ENCODE measurements at places on chromosomes 1 and 21. TPM values are rescaled to one million over a fixed set of nuclear protein-coding genes. Genes with fewer than 3 reads are reported as not detected.

- no peak for DNase-seq
Measured at GRCh38 chr1:209831615-209832014, 3.8 kb downstream of the UTP25 start.

DNA sequence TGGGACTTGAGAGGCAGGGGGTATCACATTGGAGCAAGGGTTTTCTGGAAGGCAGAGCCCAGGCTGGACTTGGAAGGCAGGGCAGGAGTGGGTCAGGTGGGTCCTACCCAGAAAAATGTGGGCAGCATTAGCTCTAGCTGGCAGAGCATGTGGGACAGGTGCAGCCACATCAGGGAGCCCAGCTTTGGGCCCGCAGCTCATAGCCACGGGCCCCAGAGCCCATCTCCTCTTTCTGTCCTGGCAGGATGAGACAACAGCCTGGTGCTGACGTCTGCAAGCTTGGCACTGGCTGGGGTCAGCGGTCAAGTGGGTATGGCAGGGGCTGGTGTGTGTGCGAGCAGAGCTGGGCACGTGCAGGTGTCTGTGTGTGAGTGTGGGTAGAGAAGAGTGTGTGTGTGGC, 154.7 kb downstream of the GRIK3 start:
- no peak for DNase-seq

Gene UBR4
- total RNA-seq, result 54.2 TPM

DNA sequence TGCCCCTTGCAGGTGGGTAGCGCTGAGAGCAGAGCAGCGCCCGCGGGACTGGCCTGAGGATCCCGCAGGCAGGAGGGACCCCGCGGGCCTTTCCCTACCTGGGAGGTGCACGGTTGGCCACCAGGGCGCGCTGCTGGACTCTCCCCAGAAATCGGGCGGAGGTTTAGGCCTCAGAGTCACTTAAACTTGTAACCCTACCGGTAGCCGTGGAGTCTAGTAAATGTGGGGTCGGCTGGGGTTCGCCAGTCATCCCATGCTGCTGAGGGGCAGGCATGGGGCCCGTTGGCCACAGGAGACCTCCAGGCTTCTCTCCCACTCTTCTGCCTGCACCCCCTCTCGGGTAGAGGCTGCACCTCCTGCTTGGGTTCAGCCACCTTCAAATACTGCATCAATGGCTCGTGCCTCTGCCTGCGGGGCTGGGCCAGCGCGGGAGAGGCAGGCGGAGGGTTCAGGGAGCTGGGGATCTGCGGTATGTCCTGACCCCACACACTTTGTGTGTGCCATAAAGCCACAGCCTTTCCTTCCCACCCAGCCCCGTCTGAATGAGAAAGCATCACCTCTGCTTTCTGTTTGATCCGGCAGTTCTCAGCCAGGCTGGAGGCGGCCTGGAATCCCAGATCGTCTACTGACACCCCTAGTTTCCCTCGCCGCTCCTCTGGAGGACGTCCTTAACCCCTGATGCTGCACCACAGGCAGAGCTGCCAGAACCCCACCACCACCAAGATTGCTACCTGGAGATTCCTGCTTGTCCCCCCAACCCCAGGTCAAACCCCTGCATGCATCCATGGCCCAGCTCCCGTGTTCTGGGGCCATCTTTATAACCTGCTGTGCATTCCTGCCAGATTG, 12.3 kb upstream of the GSTM4 start:
- DNase-seq, result peak; percentile 84

DNA sequence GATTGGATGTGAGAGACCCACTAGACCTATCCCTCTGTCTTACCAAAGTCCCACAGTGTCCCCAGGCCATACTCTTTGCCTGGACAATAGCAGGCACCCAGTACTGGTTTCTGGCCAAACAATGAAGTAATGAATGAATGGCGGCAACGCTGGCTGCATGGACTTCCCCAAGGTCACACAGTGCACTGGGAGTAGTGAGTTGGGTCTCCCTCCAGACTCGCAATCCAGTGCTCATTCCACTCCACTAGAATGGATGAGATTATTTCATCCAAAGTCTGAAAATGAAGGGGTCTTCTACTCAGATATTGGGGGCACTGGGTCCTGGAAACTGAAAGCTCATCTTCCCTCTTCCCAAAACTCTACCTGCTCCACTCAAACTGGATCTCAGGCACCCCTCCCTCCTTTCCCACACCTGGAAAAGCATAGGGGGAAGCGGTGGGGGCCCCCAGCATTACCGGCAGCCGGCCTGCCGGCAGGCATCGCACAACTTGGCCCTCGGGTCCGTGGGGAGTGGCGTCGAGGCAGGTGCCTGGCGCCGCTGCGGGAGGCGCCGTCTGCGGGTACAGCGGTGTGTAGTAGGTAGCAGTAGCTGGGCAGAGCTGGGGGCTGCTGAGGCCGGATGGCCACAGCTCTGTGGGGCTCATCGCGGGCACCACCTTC, 816 bp downstream of the E2F2 start:
- DNase-seq, result no peak

- DNase-seq, result no peak
Measured at GRCh38 chr1:32636914-32637645, 13.3 kb downstream of the ZBTB8OS start.

DNA sequence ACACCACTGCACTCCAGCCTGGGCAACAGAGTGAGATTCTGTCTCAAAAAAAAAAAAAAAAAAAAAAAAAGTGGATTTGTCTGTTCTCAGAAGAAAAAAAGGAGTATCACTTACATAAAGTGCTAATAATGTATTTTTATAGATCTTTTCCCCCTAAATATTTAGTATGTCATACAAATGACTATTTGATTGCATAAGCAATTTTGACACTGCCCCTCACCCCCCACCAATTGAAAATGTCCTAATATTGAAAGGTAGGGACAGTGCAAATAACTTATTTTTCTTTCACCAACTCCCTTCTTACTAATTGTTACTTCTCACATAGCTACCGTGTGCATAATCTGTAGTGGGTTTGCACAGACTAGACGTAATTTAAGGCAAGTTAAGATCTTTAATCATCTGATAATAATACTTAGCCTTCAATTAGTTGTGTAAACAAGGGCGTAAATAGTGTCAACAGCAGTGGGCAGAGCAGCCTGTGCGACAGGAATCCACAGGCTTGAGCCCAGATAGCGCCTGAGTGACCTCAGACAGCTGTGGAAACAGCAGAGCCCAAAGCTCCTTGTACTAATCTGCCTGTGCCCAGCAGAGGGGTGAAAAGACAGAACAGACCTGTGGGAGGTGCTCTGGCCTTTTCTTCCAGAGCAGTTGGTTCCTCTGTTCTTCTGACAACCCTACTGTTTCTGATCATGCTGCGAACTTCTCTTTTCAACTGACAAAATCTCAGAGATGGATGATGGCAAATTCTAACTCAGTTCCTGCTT, 4.5 kb upstream of the IER5 start:
- peak; percentile 43 for DNase-seq

DNA sequence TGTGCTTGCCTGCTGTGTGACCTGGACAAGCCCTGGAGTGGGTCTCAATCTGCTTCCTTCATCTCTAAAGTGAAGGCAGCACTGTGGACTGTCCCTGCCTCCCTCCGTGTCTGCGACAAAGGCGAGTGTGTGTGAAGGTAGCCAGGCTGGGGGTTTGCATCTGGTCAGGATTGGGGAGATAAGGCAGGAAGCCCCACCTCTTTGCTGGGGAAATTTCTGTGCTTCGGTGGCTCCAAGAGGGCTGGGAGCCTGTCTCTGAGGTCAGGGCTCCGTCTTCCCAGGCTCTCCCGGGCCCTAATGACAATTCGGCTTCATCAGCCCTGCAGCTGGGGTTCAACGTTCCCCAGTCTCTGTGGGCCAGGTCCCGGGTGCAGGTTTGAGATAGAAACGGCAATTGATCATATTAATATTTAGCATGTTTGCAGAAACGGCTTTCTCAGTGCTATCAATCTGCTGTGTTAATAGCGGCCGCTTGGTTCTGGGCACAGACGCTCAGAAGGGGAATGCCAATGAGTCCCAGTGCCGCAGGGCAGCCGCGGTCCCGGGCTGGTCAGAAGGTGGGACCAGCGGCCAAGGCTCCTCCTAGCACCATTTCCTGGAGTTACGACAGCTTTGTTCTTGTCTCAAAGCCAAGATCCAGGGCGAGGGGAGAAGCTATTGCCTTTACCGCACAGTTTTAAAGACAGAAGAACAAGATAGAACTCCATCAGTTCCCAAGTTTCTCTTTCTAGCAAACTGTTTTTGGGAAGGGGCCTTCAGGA, 105.7 kb downstream of the PRDM16 start:
- DNase-seq, result peak; percentile 76

DNA sequence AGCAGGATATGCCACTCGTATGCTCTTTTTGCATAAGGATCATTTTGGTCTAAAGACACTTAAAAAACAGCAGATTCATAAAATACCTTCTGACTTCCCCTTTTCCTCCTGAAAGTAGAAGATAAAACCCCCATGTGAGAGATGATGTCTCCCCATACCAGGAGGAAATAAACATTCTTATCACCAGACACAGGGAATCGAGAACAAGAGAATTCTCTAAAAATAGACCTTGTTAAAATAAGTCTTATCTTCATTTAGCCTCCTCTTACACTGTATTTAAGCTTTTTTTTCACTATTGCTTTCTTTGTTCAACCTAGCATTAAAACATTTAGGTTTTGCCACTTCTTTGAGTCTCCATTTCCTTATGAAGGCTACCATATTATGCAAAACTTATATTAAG, 709.3 kb downstream of the KCNT2 start:
- no peak for DNase-seq

DNA sequence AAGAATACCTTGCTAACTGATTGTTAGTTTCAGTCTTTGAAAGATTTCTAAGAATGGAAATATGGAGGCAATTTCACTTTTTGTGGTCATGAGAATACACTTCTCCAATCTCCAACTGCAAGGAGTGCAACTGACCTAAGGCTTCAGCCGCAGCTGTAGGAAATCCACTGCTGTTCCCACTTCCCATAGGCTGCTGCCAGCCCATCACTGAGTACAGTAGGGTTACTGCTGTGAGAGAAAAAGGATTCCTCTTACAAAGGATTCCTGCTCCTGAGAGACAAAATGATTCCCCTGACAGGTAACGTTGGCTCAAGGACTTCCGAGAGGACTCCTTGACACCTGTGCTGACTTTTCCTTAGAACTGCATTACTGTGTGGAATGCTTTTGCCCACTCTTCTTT, 87.4 kb downstream of the ADGRL4 start:
- DNase-seq, result no peak

Gene ROR1
- 5.7 TPM for total RNA-seq

Gene GJB5
- not detected for total RNA-seq

Gene IGSF5
- total RNA-seq, result 4.6 TPM

DNA sequence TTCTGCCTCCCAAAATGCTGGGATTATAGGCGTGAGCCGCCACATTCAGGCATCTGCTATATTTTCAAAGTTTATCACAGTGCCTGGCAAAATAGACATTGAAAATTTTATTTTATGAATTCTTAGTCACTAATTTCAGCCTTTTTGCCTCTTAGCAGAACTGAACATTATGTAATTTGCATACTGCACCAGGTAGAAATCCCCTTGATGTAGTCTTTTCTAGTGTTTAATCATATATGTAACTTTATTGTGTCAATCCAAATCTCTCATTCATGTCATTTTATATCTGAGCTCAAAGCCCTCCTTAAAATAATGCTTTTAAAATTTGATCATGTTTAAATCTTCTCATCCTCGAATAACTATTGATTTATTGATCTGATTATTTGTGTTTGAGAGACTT, 19.2 kb downstream of the WDTC1 start:
- DNase-seq, result no peak

DNA sequence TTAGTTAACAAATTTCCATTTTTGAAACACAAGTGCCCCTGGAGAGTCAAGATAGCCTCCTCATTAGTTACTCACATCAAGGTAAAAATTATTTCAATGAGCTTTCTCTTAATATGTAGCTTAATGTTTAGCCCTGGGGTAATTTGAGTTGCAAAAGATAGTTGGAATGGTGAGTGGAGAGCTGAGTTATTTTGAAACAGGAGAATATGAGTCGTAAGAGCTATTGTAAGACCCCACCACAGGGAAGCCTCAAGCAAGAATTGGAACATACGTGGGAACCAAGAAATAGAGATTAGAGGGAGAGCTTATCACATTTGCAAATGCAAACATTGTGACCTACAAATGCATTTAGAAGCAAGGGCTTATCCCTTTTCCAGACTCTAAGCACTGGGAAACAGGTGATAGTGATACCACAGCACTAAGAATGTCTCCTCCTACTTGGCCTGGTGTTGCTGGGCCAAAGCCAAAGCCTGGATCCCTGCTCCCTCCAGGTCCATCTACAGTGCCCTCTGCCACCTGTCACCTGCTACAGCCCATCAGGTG, 635.1 kb downstream of the PTPRC start:
- DNase-seq, result no peak

DNA sequence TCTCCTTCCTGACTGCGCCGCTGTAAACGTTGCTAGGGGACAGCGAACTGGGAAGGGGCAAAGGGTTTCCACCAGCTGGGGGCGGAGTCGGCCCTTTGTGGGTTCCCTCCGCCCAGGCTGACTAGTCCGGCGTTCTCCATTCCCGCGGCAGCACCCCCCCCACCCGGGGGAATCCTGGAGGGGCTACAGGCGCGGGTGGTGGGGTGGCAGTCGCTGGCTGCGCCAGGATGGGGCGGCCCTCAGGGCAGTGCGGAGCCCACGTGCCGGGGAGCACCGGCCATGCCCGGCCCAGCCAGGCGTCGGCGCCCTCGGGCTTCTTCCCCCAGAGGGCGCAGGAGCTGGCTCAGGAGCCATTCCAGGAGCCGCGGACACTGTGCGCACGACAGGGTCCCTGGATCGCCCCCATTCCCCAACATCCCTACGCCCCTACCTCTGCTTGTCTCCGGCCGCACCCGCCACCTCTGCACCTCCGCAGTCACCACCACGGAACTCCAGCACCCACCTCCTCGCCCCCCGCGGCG, 476 bp downstream of the BATF3 start:
- peak; percentile 39 for DNase-seq

DNA sequence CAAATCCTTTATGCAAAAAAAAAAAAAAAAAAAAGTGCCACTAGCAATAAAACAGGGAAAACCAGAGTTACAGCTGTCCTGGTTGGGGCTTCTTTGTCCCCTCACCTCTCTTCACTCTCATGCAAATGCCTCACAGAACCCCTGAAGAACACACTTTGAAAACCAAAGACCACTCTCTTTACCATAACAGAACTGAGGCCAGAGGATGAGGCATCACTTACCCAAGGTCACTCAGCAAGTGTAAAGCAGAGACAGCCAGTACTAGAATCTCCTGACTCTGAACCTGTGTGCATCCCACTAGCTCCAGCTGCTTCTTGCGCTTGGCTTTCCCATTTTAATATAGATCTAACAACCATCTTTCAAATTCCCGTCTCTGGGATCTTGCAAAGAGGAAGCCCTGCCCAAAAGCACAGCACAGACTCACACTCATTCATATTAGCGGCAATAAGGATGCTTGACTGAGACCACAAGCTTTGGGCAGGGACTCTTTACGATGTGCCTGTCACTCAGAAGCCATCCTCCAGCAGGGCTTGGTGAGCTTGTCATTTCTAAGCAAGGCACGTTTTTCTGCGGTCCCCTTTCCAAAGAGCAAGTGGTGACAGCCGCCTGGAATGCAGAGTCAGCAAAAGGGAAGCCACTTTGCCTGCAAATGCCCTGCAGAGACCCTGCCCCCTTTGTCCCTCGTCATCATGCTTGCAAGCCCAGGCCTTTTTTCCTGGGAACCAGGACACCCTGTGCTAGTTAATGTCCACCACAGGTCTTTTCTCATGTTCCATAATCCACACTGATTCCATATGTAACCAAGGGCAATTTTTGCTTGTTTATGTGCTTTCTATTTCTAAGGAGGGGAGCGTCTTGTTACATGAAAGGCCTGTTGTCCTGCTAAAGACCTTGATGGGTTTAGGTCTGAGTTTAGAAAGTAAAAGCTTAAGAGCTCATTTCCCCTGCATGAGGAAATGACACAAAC, 76.5 kb upstream of the NFIA start:
- DNase-seq, result no peak
